ENCODE measurements at places on chromosomes 12 and 14. TPM values are rescaled to one million over a fixed set of nuclear protein-coding genes. Genes with fewer than 3 reads are reported as not detected.

SLC11A2 gene
- total RNA-seq = 59.3 TPM

SLC24A4 gene
- 0.44 TPM for total RNA-seq

RDH5 gene
- 4.2 TPM for total RNA-seq

NOC4L gene
- total RNA-seq = 40.3 TPM

ARHGDIB gene
- 0.82 TPM for total RNA-seq

GRCh38 chr14:68462683-68463082, 330.2 kb downstream of the ZFP36L1 start:
- H3K4me3 ChIP-seq = no peak overlapping the region
- no peaks in the 10 kb centered on the region for H3K27me3 ChIP-seq
- H3K36me3 ChIP-seq = no peaks in the 10 kb centered on the region
- no peaks in the 10 kb centered on the region for H3K4me1 ChIP-seq
- no peak overlapping the region for H3K27ac ChIP-seq

DNA sequence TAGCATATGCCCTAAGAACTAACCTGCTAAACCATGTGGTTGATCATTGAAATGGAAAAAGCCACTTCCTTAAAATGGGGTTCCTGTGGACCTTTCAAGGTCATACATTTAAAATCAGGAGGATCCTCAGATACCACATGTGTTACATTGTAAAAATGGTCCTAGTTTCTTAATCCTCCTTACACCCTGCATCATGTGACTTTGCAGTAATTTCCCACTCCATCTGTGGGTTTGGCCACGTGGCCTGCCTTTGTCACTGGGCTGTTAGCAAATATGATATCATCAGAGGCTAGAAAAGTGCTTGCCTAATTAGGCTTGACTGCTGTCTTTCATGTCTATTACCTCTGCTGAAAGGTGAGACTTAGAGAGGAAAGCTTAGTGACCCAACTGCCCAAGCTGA, 70.7 kb downstream of the CMKLR1 start:
- no peak for DNase-seq
- no peaks in the 10 kb centered on the region for H3K36me3 ChIP-seq
- no peaks in the 10 kb centered on the region for H3K27me3 ChIP-seq
- H3K4me1 ChIP-seq = no peaks in the 10 kb centered on the region

DNA sequence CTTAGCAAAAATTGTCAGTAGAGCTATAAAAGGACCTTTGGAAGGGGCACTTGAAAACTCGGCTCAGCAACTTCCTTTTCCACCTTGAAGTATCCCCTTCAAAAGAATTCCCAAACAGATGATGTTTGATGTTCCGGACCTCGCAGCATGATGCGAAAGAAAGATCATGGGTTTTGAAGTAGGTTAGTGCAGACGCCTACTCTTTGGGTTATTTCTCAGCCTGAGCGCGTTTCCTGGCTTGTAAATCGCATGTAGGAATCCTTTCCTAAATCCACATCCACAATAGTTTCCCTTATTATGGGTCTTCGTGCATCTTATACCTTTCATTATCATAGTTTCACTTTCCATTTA, 584 bp upstream of the NEDD1 start:
- no peaks in the 10 kb centered on the region for H3K36me3 ChIP-seq
- no peak for DNase-seq
- H3K27me3 ChIP-seq = no peaks in the 10 kb centered on the region
- no peak overlapping the region for H3K27ac ChIP-seq

GRCh38 chr14:23704890-23705289, 68.7 kb downstream of the DHRS2 start:
- DNase-seq = no peak
- no peaks in the 10 kb centered on the region for H3K36me3 ChIP-seq
- no peaks in the 10 kb centered on the region for H3K4me1 ChIP-seq

- H3K36me3 ChIP-seq = no peaks in the 10 kb centered on the region
- no peaks in the 10 kb centered on the region for H3K4me1 ChIP-seq
- no peak overlapping the region for H3K4me3 ChIP-seq
These were observed 74.6 kb upstream of the MYL2 start for GRCh38 chr12:110995016-110995415.

DNA sequence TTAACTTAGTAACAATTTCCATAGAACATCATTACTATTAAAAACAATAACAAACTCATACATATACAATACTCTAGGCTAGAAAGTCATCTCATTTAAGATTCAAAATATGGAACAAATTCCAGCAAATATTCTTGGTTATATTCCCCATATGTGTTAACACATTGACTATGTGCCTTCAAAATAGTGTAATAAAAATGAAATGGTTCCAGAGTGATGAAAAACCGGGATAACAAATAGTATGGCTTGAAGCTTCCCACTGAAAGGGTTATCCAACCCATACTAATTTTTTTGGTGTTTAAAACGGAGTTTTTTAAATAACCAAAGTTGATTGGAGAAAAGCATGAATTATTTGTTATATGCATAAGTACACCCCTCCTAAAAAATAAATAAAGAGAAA, 5.3 kb downstream of the LRIG3 start:
- no peaks in the 10 kb centered on the region for H3K4me1 ChIP-seq
- peaks cover 5% of the 10 kb centered on the region for H3K27me3 ChIP-seq
- H3K27ac ChIP-seq = no peak overlapping the region
- H3K36me3 ChIP-seq = peaks cover 3% of the 10 kb centered on the region
- no peak overlapping the region for H3K4me3 ChIP-seq

DNA sequence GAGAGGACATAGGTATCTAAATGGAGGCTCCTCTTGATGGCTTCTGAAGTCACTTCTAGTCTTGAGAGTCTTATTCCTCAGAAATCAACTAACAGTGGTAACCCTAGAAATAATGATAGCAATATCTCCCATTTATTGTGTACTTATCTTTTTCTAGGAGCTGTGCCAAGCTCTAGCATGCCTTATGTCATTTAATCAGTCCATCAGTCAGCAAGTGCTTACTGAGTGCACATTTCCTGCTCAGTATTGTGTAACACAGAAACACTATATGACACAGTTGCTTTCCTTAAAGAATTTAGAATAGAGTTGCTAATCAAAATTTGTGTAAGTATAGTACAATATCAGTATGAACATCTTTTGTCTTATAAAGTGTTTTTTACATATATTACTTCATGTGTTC, 36.6 kb downstream of the KRT76 start:
- H3K27me3 ChIP-seq = no peaks in the 10 kb centered on the region
- H3K4me1 ChIP-seq = no peaks in the 10 kb centered on the region
- H3K4me3 ChIP-seq = no peak overlapping the region

- H3K27ac ChIP-seq = no peak overlapping the region
- DNase-seq = no peak
- no peaks in the 10 kb centered on the region for H3K36me3 ChIP-seq
- peaks cover 3% of the 10 kb centered on the region for H3K27me3 ChIP-seq
These were observed 8.6 kb downstream of the ACVRL1 start for GRCh38 chr12:51915951-51916350.

- no peaks in the 10 kb centered on the region for H3K36me3 ChIP-seq
- H3K27me3 ChIP-seq = no peaks in the 10 kb centered on the region
- DNase-seq = peak; percentile 41
- H3K4me1 ChIP-seq = no peaks in the 10 kb centered on the region
These were observed 193.9 kb downstream of the EMP1 start for GRCh38 chr12:13390381-13390861.

All from H1 (cell line).